ENCODE measurements at places on chromosomes 16 and 17.

DNA sequence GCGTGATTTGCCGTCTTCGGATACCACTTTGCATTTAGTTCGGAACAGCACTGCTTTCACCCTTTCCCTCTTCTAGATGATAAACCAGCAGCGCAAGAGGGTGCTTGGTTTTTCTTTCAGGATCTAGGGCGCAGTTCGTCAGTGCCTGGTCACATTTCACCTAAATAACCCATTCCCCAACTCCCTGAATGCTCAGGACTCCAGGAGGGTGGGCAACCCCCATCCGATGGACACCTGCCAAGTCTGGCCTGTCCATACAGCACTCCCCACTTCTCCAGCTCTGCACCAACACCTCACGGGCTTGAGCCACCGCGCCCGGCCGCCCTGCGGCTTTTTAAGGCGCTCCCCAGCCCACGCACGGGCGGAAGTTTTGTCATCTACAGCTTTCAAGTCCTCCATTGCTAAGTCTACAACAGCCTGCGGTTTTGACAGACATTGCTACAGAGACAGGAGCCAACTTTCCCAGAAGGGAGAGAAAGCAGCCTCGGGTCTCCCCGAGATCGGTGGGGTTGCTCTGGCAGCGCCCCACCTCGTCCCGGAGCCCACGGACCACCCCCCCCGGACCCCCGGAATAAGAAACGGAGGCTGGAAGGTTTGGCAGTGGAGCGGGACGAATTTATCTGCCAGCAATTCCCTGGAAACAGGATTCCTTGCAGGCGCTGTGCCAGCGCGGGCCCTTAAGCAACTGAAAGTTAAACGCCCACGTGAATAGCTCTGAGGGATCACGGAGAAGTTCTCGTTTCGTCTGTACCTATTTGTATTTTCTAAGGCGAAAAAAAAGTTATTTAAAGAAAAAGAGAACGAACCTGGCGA is 38.6 kb upstream of the SLFN13 start:
- no peak for DNase-seq

GRCh38 chr16:8278031-8278580 is 312.2 kb downstream of the TMEM114 start:
- DNase-seq = no peak

DNA sequence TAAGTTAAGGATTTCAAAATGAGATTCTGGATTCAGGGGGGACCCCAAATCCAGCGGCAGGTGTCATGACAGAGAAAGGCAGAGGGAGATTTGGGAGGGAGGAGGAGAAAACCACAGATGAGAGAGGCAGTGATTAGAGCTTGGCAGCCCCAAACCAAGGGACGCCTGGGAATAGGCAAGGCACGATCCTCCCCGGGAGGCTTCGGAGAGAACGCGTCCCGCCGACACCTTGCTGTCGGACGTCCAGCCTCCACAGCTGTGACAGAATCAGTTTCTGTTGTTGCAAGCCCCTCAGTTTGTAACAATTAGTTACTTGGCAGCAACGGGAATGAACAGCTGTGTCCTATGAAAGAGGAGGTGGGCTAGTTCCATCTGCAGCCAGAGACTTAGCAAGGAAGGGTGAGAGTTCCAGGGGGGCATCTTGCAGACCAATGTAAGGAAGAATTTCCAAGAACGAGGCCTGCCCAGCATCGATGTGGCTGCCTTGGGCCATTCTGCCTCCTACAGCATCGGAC is 110.7 kb upstream of the SDK2 start:
- no peak for DNase-seq

GRCh38 chr17:82242698-82242976 is 13.8 kb downstream of the SLC16A3 start:
- DNase-seq = no peak

DNA sequence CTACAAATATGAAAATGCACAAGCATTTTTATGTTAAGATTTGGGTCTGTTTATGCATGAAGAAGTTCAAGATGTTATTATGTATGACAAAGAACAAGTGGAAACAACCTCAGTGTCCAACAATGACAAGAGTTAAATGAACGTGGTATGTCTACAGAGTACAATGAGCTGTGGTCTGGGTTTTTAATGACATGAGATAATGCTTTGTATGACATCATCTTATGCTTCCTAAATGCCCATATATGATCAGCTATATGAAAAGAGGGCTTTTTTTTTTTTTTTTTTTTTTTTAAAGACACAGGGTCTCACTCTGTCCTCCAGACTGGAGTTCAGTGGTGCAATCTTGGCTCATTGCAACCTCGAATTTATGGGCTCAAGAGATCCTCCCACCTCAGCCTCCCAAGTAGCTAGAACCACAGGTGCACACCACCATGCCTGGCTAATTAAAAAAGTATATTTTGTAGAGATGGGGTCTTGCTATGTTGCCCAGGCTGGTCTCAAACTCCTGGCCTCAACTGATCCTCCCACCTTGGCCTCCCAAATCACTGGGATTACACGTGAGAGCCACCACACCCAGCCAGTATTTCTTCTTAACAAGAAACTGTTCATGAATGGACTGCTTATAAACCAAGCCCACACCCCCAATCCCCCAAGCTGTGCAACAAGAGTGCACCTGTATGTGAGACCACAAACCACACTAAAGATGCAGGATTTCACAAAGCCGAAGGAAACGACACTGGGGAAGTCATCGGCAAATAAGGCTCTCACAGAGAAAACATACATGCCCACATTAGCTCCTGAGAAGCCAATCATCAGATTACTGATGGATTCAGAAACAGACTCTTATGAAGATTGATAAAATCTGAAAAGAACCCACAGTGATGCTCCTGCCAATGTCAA is 114.5 kb downstream of the CPPED1 start:
- no peak for DNase-seq

- no peak for DNase-seq
Measured at GRCh38 chr16:86653285-86654006, 75.1 kb downstream of the FOXL1 start.

Data from Caco-2 (cell line).